ENCODE measurements at places on chromosomes 11 and 22. TPM values are rescaled to one million over a fixed set of nuclear protein-coding genes. Genes with fewer than 3 reads are reported as not detected.

Gene FIBIN
- total RNA-seq = 0.05 TPM

Gene LRFN4
- 30.8 TPM for total RNA-seq

Gene OR6A2
- 0.17 TPM for total RNA-seq

Gene ZNF215
- total RNA-seq = 0.70 TPM

Gene DGCR6
- total RNA-seq = 3.9 TPM

Gene PATE4
- not detected for total RNA-seq

Gene SLC22A25
- not detected for total RNA-seq

Gene SGSM1
- 7.2 TPM for total RNA-seq

Gene CCDC188
- 9.4 TPM for total RNA-seq

Gene ACRV1
- not detected for total RNA-seq

Gene TPBGL
- total RNA-seq = 0.17 TPM

Gene SMC1B
- not detected for total RNA-seq

Gene SSTR3
- not detected for total RNA-seq

Gene OR52A1
- total RNA-seq = not detected

Gene C22orf42
- total RNA-seq = not detected

Gene PTPRCAP
- total RNA-seq = 1.0 TPM

Gene RFPL2
- not detected for total RNA-seq

Gene CRYBB3
- not detected for total RNA-seq

Gene SPDYC
- not detected for total RNA-seq

Gene GAL3ST1
- 0.17 TPM for total RNA-seq

Gene PNPLA5
- total RNA-seq = not detected

Gene PIWIL4
- total RNA-seq = 1.2 TPM

Gene OR52I2
- total RNA-seq = not detected

Gene KRTAP5-9
- not detected for total RNA-seq

Gene MRGPRX4
- 0.51 TPM for total RNA-seq

Gene VWA5A
- total RNA-seq = 7.8 TPM

Gene CRYBA4
- not detected for total RNA-seq

Gene ANKK1
- not detected for total RNA-seq

Gene MEI1
- 2.0 TPM for total RNA-seq

Gene OR2AG2
- not detected for total RNA-seq

Gene ANO5
- under 0.01 TPM for total RNA-seq

Gene MS4A12
- not detected for total RNA-seq

Gene OR51I1
- total RNA-seq = not detected

Gene NLRP10
- total RNA-seq = under 0.01 TPM

Gene MUC6
- not detected for total RNA-seq

Gene JHY
- total RNA-seq = 0.47 TPM

Gene RFPL1
- not detected for total RNA-seq

Gene XKR3
- total RNA-seq = not detected

Gene TALDO1
- total RNA-seq = 115 TPM

Gene CCDC34
- total RNA-seq = 4.1 TPM

Gene MMP10
- total RNA-seq = 7.3 TPM

Gene OR51G1
- not detected for total RNA-seq

Gene TTC36
- 3.2 TPM for total RNA-seq

Gene ASPHD2
- total RNA-seq = 1.2 TPM

Gene PDGFB
- total RNA-seq = 75.7 TPM

Gene ASRGL1
- total RNA-seq = 27.4 TPM

Gene GNAZ
- 0.37 TPM for total RNA-seq

Gene CTNND1
- 298 TPM for total RNA-seq

Gene TEX54
- not detected for total RNA-seq

Gene CABP7
- total RNA-seq = not detected

Gene TEX12
- total RNA-seq = not detected
